ENCODE measurements at places on chromosomes 4 and X.

GRCh38 chr4:99134586-99134985, 9.5 kb downstream of the ADH4 start:
- no peaks in the 10 kb centered on the region for H3K4me1 ChIP-seq
- H3K27ac ChIP-seq, result no peak overlapping the region
- H3K36me3 ChIP-seq, result no peaks in the 10 kb centered on the region
- DNase-seq, result no peak

DNA sequence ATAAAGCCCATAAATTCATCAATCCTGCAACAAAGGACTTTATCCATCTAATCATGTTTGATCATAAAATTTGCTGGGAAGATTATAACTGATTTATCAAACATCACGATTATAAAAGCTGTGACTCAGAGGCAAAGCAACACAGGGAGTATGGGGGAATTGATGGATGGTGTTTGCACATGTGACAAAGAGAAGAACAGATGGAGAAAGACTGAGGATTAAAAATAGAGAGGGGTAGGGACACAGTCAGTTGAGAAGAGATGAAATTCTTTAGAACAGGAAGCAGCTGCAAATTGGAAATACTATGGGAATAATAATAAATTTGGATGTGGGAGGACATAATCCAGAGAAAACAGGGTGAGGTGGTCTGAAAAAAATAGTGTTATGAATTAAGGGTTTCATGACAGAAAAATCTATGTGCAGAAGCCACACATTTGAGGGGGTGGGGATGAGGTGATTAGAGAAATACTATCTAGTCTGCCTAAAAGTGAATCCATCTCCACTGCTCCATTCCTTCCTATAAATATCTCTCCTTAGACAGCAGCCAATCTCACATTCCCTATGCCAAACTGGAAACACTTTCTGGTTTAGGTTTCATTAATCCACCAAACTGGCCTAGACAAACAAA, 6.2 kb downstream of the PRR32 start:
- no peaks in the 10 kb centered on the region for H3K27me3 ChIP-seq
- H3K27ac ChIP-seq, result no peak overlapping the region
- no peak for DNase-seq

- H3K4me1 ChIP-seq, result peaks cover 22% of the 10 kb centered on the region
- no peak for DNase-seq
- H3K27me3 ChIP-seq, result no peaks in the 10 kb centered on the region
- H3K27ac ChIP-seq, result no peak overlapping the region
Measured at GRCh38 chr4:15695729-15696128, 7.1 kb upstream of the BST1 start.

DNA sequence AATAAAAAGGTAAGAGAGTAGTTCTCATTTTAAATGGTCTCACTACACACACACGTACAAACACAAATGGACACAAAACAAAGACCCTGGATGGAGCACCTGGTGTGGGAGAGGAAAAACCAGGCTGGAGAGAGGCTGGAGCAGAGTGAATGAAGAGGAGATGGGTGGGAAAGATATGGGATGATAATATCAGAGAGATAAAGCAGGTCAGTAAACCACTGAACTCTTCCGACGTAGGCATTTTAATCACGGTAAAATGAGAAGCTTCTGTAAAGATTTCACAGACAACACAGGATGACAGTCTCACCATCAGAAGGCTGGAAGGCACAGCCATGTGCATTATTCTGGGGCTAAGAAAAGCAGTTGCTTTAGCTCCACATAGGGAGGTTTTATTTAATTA, 532.8 kb downstream of the KCNIP4 start:
- H3K27me3 ChIP-seq, result no peaks in the 10 kb centered on the region
- no peak overlapping the region for H3K4me3 ChIP-seq
- no peak overlapping the region for H3K27ac ChIP-seq
- DNase-seq, result no peak

- H3K4me1 ChIP-seq, result no peaks in the 10 kb centered on the region
- H3K27me3 ChIP-seq, result no peaks in the 10 kb centered on the region
- no peak overlapping the region for H3K4me3 ChIP-seq
- no peaks in the 10 kb centered on the region for H3K36me3 ChIP-seq
Measured at GRCh38 chr4:105509291-105509690, 35.4 kb upstream of the PPA2 start.

- H3K36me3 ChIP-seq, result no peaks in the 10 kb centered on the region
- no peak overlapping the region for H3K4me3 ChIP-seq
- no peaks in the 10 kb centered on the region for H3K27me3 ChIP-seq
- peaks cover 10% of the 10 kb centered on the region for H3K4me1 ChIP-seq
- DNase-seq, result peak; percentile 85
- peak overlapping the region; percentile 34 for H3K27ac ChIP-seq
Measured at GRCh38 chr4:114087596-114088230, 108.3 kb upstream of the ARSJ start.

DNA sequence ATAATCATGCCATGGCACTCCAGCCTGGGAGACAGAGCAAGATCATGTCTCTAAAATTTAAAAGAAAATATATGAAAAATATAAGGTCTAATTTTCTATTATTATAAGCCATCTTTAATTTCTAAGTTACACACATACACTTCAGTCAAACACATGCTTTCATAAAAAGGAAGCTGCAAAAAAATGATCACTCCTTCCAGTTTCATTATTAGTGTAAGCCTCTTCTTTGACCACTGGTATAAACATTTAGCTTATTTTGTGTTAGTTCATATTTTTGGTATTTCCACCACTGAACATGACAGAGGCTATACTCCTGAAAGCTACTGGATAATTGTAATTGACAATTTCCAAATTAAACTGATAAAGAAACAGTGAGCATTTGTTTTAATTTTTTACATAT, 163.3 kb upstream of the USP38 start:
- H3K27ac ChIP-seq, result no peak overlapping the region
- no peaks in the 10 kb centered on the region for H3K4me1 ChIP-seq
- no peaks in the 10 kb centered on the region for H3K27me3 ChIP-seq
- no peaks in the 10 kb centered on the region for H3K36me3 ChIP-seq
- no peak overlapping the region for H3K4me3 ChIP-seq

GRCh38 chr4:186819342-186820086, 95.9 kb upstream of the FAT1 start:
- no peaks in the 10 kb centered on the region for H3K36me3 ChIP-seq
- no peak overlapping the region for H3K27ac ChIP-seq
- DNase-seq, result no peak
- no peaks in the 10 kb centered on the region for H3K27me3 ChIP-seq

DNA sequence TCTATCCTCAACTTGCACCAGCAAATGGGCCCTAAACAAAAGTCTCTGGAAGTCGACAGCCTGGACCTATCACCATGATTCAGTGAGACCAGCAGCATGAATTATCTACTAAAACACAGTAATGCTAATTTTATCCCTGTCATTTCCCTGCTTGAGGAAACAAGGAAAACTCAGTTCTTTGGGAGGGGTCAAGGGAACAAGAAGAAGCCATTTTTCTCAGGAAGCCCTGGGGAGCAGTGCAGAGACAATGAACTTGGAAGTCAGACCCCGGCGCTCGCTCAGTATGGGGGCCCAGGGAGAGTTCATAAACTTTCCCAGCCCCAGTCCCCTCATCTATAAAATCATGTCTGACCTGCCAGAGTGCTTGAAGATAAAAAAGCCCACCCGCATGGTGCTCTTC, 50.4 kb downstream of the DCTD start:
- no peak for DNase-seq
- H3K36me3 ChIP-seq, result no peaks in the 10 kb centered on the region
- H3K27ac ChIP-seq, result no peak overlapping the region
- H3K27me3 ChIP-seq, result peaks cover 5% of the 10 kb centered on the region

DNA sequence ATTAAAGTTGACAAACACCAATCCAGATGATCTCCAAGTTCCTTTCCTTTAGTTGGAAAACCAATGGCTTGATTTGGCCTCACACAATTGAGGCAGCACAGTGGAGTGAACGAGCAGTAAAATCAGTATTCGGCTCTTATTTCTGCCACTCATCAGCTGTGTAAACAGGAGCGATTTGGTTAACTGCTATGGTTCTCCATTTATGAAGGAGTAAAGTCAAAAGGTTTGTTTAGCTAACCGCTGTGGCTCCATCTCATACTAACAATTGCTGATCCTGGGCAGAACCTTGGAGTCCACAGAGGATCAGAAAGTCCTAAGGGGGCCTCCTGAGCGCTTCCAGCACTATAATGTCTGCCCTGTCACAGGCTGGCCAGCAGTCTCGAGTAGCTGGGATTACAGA, 54.5 kb upstream of the EXOC1L start:
- H3K4me3 ChIP-seq, result no peak overlapping the region
- H3K4me1 ChIP-seq, result peaks cover 9% of the 10 kb centered on the region
- no peaks in the 10 kb centered on the region for H3K27me3 ChIP-seq
- H3K36me3 ChIP-seq, result no peaks in the 10 kb centered on the region
- H3K27ac ChIP-seq, result no peak overlapping the region

DNA sequence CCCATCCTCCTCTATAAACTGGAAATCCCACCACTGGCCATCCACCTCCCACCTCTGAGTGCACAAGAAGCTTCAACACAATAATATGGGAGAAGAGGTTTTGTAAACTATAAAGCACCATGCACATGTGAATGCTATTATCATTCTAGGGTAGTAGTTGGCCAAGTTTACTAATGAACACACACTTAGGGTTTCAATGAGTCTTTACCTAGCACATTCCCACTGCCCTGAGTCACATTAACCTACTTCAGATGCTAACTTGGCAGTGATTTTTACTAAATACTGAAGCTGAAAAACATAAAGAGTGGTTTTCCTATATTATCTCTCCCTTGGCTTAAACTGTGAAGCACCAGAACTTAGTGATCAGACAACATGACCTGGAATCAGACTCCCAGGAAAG, 93.9 kb downstream of the SH3KBP1 start:
- H3K4me1 ChIP-seq, result peaks cover 9% of the 10 kb centered on the region
- H3K27me3 ChIP-seq, result no peaks in the 10 kb centered on the region
- no peak for DNase-seq
- no peak overlapping the region for H3K4me3 ChIP-seq
- no peak overlapping the region for H3K27ac ChIP-seq

GRCh38 chrX:39459204-39459603, 638.6 kb downstream of the BCOR start:
- DNase-seq, result no peak
- no peaks in the 10 kb centered on the region for H3K36me3 ChIP-seq
- H3K4me1 ChIP-seq, result no peaks in the 10 kb centered on the region
- H3K27ac ChIP-seq, result no peak overlapping the region
- no peak overlapping the region for H3K4me3 ChIP-seq

DNA sequence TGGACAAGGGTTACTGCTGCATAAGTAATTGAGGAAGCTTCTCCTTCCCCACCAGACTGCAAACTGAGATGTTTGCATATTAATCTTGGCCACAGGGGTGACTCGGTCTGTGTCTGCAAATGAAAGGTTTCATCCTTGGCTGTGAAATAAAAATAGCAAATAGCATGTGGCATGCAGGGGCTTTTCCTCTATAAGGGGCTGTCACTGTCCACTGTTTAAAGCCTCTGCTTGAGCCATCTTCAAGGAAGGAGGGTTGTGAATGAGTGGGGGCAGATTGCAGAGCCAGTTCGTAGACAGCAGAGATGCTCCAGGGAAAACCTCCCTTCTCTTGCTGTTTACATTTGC, 33.3 kb downstream of the TMSB4X start:
- no peak overlapping the region for H3K27ac ChIP-seq
- H3K4me1 ChIP-seq, result no peaks in the 10 kb centered on the region
- H3K36me3 ChIP-seq, result no peaks in the 10 kb centered on the region
- H3K27me3 ChIP-seq, result no peaks in the 10 kb centered on the region
- no peak for DNase-seq

- no peak overlapping the region for H3K27ac ChIP-seq
- H3K27me3 ChIP-seq, result no peaks in the 10 kb centered on the region
- DNase-seq, result no peak
- no peaks in the 10 kb centered on the region for H3K4me1 ChIP-seq
- no peak overlapping the region for H3K4me3 ChIP-seq
Measured at GRCh38 chr4:162803378-162803777, 363.3 kb downstream of the NAF1 start.

- peaks cover 78% of the 10 kb centered on the region for H3K36me3 ChIP-seq
- DNase-seq, result peak; percentile 88
- H3K4me3 ChIP-seq, result no peak overlapping the region
- no peaks in the 10 kb centered on the region for H3K27me3 ChIP-seq
Measured at GRCh38 chr4:8228319-8229250, 29.5 kb downstream of the SH3TC1 start.

- no peaks in the 10 kb centered on the region for H3K4me1 ChIP-seq
- no peaks in the 10 kb centered on the region for H3K27me3 ChIP-seq
- no peak overlapping the region for H3K4me3 ChIP-seq
Measured at GRCh38 chrX:35507701-35508100, 290.4 kb upstream of the MAGEB16 start.

DNA sequence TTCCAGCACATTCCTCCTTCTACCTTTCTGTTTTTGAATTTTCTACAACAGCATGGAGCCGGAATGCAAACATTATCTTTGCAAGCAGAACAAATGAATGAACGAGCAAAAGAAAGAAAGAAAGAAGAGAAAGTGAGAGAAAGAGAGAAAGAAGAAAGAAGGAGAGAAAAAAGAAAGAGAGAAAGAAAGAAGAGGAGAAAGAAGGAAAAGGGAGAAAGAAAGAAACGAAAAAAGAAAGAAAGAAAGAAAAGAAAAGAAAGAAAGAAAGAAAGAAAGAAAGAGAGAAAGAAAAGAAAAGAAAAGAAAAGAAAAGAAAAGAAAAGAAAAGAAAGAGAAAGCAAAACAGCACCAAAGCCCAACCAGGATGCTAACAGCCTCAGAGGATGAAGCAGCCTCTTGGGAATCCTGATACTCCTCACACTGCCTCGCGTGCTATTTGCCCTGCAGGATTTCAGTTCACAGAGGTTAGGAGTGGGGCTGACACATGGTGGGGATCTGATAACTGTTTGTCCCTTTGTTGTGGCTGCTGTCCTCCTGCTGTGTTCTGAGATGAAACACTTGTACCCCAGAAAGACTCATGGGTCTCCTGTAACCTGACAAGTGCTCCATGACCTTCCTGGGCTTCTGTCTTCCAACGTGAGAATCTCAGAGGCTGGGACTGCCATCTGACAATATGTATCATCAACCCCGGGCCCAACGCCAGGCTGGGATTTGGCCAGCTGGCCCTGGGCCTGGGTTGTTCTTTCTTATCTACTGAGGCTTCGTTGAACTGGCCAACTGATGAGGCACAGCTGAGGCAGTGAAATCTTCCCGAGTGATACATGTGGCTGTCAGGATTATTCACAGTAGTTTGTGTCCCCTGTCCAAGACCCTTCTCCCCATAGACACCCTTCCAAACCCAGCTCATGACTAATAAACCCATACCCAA, 61.0 kb downstream of the SEPSECS start:
- no peaks in the 10 kb centered on the region for H3K27me3 ChIP-seq
- H3K4me3 ChIP-seq, result no peak overlapping the region
- H3K4me1 ChIP-seq, result no peaks in the 10 kb centered on the region
- H3K36me3 ChIP-seq, result no peaks in the 10 kb centered on the region
- peak; percentile 9 for DNase-seq
- H3K27ac ChIP-seq, result no peak overlapping the region

- H3K27me3 ChIP-seq, result no peaks in the 10 kb centered on the region
- H3K36me3 ChIP-seq, result no peaks in the 10 kb centered on the region
- no peak for DNase-seq
- no peak overlapping the region for H3K27ac ChIP-seq
Measured at GRCh38 chrX:44899946-44900345, 27.0 kb downstream of the KDM6A start.

DNA sequence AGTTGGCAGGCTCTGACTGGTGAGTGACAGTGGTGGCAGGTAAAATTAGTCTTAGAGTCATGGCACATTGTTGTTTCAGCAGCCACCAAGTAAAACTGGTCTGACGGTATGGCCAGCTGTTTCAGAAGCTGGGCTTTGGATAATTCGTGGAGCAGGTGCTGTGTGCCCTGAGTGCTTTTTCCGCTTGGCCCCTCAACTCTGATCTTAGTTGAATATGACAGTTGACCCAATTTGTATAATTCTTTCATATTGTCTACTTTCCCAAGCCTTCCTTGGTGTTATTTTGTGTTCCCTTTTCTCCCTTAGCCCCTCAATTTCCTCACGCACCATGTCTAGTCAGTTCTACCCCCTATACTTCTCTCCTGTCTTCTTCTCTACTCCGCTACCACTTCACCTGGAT, 32.0 kb downstream of the CDS1 start:
- peaks cover 19% of the 10 kb centered on the region for H3K27me3 ChIP-seq
- no peaks in the 10 kb centered on the region for H3K36me3 ChIP-seq
- H3K4me3 ChIP-seq, result no peak overlapping the region

Data from endothelial cell of umbilical vein (primary cell).